AML-193 (cell line): ENCODE measurements at places on chromosomes 3 and 15.

GRCh38 chr15:81754078-81754477 lies 291.7 kb downstream of the MEX3B start:
- no peak for DNase-seq

DNA sequence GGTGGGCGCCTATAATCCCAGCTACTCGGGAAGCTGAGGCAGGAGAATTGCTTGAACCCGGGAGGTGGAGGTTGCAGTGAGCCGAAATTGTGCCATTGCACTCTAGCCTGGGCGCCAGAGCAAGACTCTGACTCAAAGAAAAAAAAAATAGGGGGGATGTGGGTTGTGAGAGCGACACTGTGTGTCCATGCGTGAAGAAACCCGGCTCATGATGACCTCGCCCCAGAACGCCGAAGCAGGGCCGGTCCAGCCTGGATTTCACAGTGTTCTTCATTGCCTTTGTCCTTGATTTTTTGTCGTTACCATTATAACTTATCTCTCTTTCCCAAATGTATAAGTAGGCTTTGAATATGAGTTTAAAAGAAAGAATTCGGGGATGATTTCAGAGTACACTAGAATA lies 128.7 kb downstream of the PGPEP1L start:
- no peak for DNase-seq

GRCh38 chr15:75178938-75179745 lies 22.5 kb upstream of the C15orf39 start:
- no peak for DNase-seq

- DNase-seq, result no peak
These were observed 120.0 kb upstream of the SNTN start for GRCh38 chr3:63532521-63532920.

- no peak for DNase-seq
These were observed 43.4 kb downstream of the HDGFL3 start for GRCh38 chr15:83164111-83164770.

DNA sequence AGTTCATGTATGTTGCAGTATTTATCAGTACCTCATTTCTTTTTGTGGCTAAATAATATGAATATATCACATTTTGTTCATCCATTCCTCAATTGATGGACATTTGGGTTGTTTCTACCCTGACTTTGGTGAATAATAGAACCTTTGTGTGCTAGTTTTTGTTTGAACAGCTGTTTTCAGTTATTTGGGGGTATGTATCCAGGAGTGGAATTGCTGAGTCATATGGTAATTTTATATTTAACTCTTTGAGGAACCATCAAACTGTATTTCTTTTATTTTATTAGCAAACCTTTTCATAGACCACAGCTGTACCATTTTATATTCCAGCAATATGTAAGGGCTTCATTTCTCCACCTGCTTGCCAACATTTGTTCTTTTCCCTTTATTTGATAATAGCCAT lies 38.4 kb upstream of the RBM5 start:
- no peak for DNase-seq
